ENCODE measurements at places on chromosomes 5 and 9.

DNA sequence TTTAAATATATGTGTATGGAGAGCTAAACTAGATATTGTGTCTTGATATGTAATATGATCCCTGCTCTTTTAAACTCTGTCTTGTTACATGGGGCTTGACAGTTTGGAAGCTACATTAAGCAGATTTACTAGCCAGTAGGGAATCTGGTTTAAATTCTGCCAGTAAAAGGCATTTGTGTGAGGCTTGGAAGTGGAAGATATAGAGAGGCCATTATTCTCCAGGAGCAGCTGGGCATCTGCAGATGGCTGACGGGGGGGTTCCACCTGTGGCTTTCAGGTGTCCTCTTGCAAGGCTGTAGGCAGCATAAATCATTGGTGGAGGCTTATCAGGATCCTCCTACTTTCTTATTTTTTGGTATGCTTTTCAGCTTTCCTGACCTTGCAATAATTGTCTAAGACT is 179.1 kb upstream of the FBXL7 start:
- no peak for DNase-seq

GRCh38 chr5:72605632-72606031 is 98.4 kb upstream of the ZNF366 start:
- no peak for DNase-seq

- DNase-seq: no peak
Measured at GRCh38 chr5:136149891-136150290, 17.2 kb downstream of the SMAD5 start.

DNA sequence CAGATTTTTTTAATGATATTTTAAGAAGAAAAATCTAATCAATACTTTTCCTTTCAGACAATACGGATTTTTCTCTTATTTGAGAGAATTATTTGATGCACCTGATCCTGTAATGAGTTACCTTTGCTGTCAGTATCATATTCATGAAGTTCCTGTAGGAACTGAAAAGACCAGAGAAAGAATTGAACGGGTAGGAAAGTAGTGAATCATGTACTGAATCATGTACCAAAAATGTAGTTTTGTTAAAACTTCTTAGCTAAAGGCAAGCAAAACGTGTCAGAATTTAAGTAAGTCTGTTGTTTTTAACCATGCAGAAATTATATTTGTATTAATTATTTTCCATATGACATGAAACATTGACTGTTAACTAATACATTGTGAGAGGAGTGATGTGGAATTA is 56.6 kb downstream of the SMC5 start:
- DNase-seq: peak; percentile 43

- DNase-seq: peak; percentile 62
Measured at GRCh38 chr5:123708074-123708806, 196.3 kb downstream of the CSNK1G3 start.

GRCh38 chr9:116647515-116647809 is 39.6 kb upstream of the TRIM32 start:
- no peak for DNase-seq

DNA sequence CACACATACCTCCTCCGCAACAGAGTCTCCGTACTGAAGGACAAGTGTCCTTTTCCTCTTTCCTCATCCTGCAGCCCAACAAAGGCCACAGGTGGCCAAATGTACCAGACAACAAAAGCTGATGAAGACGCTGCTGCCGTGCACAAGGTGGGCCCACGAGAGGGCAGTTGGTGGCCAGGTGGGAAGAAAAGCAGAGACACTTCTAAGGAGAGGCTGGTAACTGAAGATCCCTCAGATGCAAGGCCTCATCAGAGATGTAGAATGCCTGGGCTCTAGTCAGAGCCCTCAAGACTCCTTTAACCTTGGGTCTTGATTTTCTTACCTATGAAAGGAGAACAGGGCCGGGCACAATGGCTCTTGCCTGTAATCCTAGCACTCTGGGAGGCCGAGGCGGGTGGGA is 75.7 kb downstream of the NRG2 start:
- no peak for DNase-seq

- DNase-seq: no peak
Measured at GRCh38 chr5:117161718-117162335, 587.2 kb upstream of the SEMA6A start.

DNA sequence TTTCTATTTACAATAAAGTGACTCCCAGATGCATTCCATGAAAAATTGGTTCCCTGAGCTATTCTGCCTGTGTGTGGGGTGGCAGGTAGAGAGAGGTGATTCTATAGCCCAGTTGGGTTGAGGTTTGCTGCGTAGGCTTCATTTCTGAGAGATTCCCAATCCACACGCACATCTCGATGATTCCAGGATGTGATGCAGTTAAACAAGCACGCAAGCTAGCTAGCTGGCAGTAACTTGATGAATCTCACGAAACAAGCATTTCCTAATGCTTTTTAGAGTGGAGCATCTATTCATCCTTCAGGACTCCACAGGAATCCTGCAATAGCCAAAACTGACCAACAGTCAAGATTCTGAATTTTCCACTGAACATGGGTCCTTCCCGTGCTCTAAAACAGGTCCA is 43.8 kb upstream of the CER1 start:
- DNase-seq: peak; percentile 42

DNA sequence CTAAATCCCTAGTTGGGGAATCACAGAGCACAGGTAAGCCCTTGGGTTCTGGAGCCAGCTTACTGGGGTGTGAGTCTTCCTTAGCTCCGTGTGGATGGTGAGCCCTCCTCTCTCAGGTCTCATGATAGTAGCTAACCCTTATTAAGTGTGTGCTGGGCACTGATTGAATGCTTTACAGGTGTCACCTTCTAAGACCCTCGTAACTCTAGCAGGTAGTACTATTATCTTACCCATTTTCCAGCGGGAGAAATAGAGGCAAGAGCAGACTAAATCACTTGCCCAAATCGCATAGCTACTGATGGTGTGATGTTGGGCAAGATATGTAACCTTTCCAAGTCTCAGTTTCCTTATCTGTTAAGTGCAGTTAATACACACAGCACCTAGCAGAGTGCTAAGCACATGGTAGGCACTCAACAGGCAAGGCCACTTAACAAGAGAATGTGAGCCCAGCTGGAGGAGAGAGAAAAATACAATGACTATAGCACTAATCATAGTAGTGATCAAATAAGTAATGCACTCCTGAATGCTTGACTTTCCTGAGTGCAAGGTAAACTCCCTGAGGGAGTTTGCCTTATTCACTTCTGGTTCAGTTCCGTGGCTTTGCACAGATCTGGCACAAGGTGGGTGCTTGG is at the start of gene DCANP1:
DCANP1 (minus strand) TSS at position 51 of the 632 bp plus-strand sequence. CDS start 240 bp downstream, outside the sequence.
- DNase-seq: no peak

- DNase-seq: no peak
Measured at GRCh38 chr5:64566310-64566916, 60.6 kb downstream of the RGS7BP start.

DNA sequence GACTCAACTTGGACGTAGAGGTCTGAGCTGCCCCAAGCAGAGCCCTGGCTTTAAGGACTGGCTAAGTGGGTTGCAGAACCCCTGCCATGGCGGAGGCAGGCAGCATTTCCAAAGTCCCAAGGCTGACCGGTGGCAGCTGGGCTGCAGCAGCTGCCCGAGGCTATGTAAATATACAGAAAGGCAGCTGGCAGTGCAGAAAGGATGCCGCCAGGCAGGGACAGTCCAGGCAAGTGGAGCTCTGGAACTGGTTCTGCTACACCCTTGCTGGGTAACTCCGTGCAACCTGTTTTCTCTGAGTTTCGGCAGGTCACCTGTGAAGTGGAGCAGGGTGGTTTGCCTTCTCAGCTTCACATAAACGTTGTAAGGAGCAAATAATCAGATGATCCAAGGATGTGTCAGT is 46.0 kb downstream of the SHB start:
- DNase-seq: no peak

- DNase-seq: peak; percentile 87
Measured at GRCh38 chr5:167814828-167815227, 476.6 kb upstream of the WWC1 start.

- peak; percentile 67 for DNase-seq
Measured at GRCh38 chr5:135242021-135242865, 156.8 kb downstream of the MACROH2A1 start.

- peak; percentile 92 for DNase-seq
Measured at GRCh38 chr5:177113566-177114424, 19.8 kb upstream of the NSD1 start.

- no peak for DNase-seq
Measured at GRCh38 chr9:34371886-34372466, 4.7 kb downstream of the MYORG start.

GRCh38 chr9:68668127-68668526 is 36.9 kb upstream of the PIP5K1B start:
- no peak for DNase-seq

GRCh38 chr5:123610665-123611405 is 98.9 kb downstream of the CSNK1G3 start:
- peak; percentile 54 for DNase-seq

- DNase-seq: no peak
Measured at GRCh38 chr9:118883411-118883810, 485.8 kb downstream of the BRINP1 start.

- no peak for DNase-seq
Measured at GRCh38 chr9:117704597-117704996, 394 bp downstream of the TLR4 start.

DNA sequence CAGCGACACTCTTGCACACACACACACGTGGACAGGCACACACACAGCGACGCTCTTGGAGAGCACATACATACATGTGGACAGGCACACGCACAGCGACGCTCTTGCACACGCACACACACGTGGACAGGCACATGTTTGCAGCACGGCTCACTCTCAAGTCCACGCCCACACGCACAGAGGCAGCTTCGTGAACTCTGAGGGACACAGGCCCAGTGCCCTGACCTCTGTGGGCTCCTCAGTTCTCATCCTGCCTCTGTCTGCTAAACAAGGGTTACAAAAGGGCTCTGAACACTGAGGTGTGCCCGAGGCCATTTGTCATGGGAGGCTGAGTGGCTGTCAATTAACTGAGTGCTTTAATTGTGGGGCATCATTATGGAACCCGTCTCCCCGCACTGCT is 558.8 kb upstream of the ADAMTS16 start:
- no peak for DNase-seq

GRCh38 chr5:124527220-124527991 is 219.0 kb downstream of the ZNF608 start:
- no peak for DNase-seq

GRCh38 chr5:139848508-139849100 is 53.0 kb downstream of the PSD2 start:
- DNase-seq: no peak

- DNase-seq: peak; percentile 67
Measured at GRCh38 chr9:107847978-107848964, 358.7 kb upstream of the KLF4 start.

DNA sequence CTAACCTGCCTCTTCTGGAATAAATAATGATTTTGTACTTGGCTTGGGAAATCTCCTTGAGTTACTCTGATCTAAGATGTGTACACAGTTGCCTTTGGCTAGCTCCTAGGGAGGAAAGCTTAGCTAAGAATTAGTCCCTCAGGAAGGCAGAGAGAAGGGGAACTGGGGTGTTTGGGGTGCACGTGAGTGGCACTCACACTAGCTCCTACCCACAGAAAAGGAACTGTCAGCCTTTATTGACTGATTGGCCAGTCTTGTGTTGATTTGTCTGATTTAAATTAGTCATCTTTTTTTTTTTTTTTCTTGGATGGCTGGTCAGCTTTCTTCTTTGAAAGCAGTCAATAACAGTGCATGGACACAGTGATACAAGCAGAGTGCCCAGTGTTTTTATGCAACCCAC is 107.7 kb downstream of the DMRT2 start:
- no peak for DNase-seq

- no peak for DNase-seq
Measured at GRCh38 chr9:126392662-126393371, 66.2 kb downstream of the MVB12B start.

DNA sequence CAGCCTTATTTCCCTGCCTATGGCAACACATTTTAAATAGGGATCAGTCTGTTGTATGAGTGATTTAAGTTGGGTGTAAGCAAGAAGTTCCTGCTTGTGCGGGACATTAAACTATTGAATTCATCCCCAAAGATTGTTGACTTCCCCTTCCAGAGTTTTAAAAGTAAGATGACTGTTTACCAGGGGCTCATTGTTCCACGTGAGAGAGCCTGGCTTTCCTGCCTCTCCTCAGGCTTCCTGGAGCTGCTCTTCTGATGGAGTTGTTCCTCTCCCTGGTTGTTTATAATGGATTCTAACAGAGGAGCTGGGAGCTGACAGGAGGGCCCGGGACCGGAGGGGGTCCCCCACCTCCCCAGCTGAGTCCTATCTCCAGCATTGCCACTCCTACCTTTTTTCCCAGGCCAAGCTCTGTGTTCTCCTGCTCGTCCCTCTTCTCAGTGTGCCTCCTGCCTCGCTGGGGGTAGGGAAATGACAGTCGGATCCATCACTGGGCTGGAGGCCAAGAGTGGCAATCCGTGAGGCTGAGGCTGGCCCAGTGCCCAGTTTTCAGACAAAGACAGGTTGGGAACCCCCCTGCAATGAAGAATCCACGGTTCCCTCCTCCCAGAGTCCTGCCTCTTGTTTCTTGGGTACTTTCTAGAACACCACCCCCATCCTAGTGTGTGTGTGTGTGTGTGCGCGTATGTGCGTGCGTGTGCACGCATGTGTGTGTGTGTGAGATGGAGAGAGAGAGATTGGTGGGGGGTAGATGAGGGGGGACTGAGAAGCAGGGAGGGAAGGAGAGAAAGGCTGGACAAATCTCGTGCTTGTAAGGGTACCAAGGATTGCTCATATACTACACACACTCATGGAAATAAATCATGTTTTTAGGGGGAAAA is 123.7 kb upstream of the NFIB start:
- no peak for DNase-seq

GRCh38 chr9:13939701-13940490 is 374.0 kb downstream of the NFIB start:
- DNase-seq: no peak

DNA sequence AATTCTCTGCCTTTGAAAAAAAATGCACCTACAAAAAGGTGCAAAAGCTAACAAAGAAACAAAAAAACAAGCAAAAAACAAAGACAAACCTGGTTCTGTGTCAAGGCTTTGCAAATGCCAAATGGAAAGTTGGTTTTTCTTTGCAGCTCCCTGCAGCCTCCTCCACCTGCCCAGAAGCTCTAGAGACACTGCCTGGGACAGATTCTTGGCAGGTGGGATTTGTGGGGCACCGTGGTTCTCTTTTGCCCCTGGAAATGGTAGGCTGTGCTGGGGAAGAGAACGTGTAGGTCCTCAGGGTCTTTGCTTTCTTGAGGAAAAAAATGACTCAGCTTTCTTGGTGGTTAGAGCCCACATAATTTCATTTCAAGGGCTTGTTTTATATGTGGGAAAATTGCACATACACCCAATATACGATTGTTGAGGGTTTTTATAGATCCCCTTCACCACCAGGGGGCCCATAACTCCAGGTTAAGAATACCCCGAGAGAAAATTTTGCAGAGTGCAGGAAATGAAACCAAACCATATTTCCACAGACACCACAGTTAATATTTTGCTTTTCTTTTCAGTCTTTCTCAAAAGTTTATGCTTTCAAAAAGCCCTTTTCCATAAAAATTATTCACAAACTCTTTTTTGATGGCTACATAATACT is 58.7 kb downstream of the NXNL2 start:
- DNase-seq: peak; percentile 78

All from GM03348 (cell line).